ENCODE measurements at places on chromosomes 13 and 19. TPM values are rescaled to one million over a fixed set of nuclear protein-coding genes. Genes with fewer than 3 reads are reported as not detected.

GRCh38 chr13:23598369-23598768 lies 28.2 kb downstream of the TNFRSF19 start:
- peak; percentile 70 for DNase-seq

- no peak for DNase-seq
These were observed 430 bp downstream of the ZNF358 start for GRCh38 chr19:7516333-7516732.

- no peak for DNase-seq
These were observed 20.1 kb downstream of the FGF9 start for GRCh38 chr13:21690955-21691354.

DNA sequence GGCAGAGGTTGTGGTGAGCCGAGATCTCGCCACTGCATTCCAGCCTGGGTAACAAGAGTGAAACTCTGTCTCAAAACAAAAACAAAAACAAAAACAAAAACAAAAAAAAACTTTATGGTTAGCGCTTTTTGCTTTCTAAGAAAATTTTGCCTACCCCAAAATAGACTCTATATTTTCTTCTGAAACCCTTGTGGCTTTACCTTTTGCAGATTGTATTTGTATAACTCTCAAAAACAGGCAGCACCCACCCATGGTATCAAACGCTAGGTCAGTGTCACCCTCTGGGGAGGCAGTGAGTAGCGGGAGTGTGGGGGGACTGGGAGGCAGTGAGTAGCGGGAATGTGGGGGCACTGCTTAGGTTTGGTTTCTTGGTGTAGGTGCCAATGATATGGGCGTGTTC lies 7.5 kb upstream of the SLC39A3 start:
- DNase-seq = no peak

DNA sequence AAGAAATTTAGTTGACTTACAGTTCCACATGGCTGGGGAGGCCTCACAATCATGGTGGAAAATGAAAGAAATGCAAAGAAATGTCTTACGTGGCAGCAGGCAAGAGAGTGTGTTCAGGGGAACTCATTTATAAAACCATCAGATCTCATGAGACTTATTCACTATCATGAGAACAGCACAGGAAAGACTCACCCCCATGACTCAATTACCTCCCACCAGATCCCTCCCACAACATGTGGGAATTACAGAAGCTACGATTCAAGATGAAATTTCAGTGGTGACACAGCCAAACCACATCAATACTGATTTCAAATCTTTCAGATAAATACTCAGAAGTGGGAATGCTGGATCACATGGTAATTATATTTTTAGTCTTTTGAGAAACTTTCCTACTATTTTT lies 1357.9 kb downstream of the SLITRK5 start:
- no peak for DNase-seq

Gene ZNF728
- not detected for total RNA-seq

Gene IZUMO2
- not detected for total RNA-seq

Gene SLC10A2
- total RNA-seq = not detected

Data from IMR-90 (cell line).